ENCODE measurements at places on chromosomes 5 and 9.

- DNase-seq, result no peak
Measured at GRCh38 chr5:4553130-4553529, 587.0 kb upstream of the ADAMTS16 start.

- DNase-seq, result peak; percentile 22
Measured at GRCh38 chr9:38048316-38048969, 20.6 kb downstream of the SHB start.

DNA sequence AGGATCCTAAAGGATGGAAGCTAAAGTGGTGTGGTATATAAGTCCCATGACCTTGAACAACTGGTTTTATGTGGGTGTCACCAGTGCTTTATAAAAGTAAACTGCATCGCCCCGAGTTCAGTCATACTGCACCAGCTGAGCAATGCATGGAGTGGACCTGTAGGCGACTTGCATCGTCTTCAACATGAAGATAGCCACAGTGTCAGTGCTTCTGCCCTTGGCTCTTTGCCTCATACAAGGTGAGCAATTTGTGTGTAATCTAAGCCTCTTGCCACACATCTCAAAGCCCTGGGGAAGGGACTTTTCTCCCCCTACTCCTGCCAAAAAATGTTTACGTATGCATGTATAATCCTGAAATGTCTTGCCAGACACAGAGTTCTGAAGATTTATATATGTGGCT is at the start of gene SPINK5:
Gene SPINK5 (plus strand): TSS at position 120 of the 400 bp plus-strand sequence. CDS start 65 bp downstream, at position 185.
- DNase-seq, result no peak

GRCh38 chr5:76180814-76181805 is 97.9 kb downstream of the SV2C start:
- peak; percentile 48 for DNase-seq

DNA sequence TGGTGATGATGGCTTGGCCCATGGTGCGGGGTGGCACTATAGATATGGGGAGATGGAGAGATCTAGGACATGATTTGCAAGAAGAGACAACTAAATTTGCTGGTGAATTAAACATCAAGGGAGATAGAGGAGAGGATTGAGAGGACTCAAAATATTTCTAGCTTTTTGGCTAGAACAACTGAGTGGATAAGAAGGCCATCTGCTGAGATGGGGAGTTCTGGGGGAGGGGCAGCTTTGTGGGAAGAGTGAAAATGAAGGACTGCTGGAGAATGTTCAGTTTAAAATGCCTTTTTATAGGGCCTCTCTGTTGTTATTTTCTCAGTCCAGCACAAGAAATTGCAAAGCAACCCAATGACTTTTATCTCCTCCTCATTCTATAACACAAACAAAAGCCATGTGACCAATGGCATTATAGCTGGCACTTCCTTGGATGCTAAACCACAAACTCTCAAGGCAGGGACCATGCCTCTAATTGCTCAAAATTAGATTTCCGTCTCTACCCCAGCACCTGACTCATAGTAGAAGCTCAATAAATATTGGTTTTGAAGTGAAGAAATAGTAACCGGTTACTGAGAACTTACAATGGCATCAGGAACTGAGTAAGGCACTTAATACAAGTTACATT is 29.8 kb downstream of the JAKMIP2 start:
- DNase-seq, result no peak

GRCh38 chr5:155619688-155620087 is 606.1 kb downstream of the KIF4B start:
- DNase-seq, result no peak

DNA sequence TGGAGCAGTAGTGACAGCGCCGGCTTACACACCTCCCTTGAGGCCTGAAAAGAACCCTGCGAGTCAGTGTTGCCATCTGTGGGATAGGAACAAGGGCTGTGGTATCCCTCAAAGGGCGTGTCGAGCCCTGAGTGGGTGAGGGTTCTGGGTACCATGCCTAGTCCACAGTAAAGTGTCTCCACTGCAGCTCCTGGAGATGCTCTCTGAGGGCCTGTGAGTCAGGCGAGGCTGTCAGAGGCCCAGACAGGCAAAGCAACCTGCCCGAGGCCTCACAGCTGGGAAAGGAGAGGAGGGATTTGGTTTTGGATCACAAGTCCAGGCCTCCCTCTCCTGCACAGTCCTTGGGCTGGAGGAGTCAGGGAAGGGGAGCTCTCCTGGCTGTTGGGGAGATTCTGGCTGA is 6.1 kb downstream of the PRRX2 start:
- no peak for DNase-seq

GRCh38 chr5:80193401-80193800 is 62.4 kb downstream of the SERINC5 start:
- DNase-seq, result no peak

DNA sequence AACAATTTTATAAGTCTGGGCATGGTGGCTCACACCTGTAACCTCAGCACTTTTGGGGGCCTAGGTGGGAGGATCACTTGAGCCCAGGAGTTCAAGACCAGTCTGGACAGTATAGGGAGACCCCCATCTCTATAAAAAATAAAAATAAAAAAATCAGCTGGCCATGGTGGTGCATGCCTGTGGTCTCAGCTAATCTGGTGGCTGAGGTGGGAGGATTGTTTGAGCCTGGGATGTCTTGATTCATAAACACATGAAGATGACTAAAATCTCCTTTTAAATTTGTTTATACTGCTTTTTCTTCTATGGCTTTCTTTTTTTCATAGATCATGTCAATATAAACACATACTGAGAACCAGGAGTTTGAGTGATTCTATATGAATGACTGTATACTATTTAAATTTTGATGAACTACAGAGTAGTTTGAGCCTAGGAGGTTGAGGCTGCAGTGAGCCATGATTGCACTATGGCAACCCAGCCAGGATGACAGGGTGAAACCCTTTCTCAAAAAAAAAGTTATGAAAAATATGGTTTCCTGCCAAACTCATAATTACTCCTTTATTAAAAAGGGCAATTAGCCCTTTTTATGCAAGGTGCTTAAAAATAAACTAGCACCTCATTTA is 14.2 kb downstream of the RIC1 start:
- DNase-seq, result no peak

- no peak for DNase-seq
Measured at GRCh38 chr9:110284211-110284844, 28.0 kb upstream of the TXN start.

DNA sequence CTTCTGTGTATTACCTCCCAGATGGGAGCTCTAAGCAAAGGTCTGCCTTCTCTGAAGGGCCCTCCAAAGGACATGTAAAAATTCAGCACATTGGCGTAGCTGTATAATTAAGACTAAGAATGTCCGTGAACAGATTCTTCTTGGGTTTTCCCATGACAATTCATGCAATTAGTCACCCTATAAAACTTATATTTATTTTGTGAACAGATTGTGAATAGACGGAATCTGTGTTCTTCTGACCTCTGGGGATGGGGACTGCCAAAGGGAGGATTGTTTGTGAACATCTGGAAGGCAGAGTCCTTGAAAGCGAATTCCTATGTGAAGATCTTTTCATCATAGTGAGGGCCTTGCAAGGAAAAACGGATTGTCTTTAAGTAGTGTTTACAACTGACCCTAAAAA is 111.3 kb downstream of the EGFLAM start:
- no peak for DNase-seq

GRCh38 chr9:97397220-97397619 is 14.7 kb upstream of the TDRD7 start:
- peak; percentile 5 for DNase-seq

DNA sequence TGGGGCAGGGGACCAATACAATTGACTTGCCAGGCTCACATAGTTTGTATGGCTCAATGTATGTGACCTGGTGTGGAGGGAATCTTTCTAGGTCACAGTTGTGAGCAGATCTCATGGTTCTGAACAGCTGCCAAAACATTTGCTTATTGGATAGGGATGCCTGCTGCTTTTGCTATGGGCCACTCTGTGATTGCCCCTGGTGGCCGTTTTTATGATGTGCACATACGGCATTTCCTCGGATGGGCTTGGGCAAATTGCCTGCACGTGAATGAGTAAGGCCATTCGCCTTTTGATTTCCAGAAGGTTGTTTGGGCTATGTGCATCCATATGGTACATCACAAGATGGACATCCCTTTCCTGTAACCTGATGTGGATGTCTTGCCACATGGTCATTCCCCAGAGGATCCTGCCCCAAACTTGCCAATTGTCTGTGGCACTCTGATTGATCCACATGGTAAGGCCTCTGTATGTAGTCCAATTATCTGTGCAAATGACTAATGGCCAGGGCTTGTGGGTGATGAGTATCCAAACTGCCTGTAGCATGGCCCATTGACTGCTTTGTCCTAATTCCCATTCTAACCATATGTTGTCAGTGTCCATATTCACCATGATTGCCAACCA is 10.7 kb upstream of the SLC22A4 start:
- peak; percentile 63 for DNase-seq

- DNase-seq, result no peak
Measured at GRCh38 chr9:134981829-134982228, 64.1 kb upstream of the FCN1 start.

DNA sequence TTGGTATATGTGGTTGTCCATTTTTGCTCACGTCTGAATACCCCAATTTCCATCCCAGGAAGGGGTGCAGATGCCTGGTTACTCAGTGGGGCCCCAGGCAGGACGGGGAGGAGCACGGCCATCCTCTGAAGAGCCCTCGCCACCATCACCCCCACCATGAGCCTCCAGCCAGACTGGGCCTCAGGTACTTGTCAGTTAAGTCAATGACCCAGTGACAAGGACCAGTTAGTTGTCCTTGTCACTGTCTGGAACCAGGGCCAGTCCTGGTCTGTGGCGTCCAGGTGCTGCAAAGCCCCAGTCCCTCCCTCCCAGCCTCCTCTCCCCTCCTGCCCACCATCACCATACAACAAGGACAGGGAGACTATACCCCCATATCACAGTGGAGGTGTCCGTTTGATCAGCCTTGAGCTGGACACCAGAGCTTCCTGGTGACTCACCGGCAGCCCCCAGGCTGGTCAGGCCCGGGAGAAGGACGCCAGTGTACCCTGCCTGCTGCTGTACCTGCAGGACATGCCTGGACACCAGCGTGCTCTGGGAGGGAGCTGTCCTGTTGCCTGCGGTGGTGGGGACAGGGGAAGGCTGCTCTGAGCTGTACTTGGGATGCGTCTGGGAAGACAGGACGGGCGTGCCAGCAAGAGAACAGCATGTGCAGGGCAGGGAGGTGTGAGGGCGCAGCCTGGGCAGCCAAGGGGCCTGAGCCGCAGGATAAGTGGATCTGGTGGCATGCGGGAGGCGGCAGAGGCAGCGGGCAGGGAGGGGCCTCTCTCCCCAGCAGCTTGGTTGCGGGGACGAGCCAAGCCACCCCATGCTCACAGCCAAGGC is 32.6 kb upstream of the TTLL11 start:
- DNase-seq, result peak; percentile 72

DNA sequence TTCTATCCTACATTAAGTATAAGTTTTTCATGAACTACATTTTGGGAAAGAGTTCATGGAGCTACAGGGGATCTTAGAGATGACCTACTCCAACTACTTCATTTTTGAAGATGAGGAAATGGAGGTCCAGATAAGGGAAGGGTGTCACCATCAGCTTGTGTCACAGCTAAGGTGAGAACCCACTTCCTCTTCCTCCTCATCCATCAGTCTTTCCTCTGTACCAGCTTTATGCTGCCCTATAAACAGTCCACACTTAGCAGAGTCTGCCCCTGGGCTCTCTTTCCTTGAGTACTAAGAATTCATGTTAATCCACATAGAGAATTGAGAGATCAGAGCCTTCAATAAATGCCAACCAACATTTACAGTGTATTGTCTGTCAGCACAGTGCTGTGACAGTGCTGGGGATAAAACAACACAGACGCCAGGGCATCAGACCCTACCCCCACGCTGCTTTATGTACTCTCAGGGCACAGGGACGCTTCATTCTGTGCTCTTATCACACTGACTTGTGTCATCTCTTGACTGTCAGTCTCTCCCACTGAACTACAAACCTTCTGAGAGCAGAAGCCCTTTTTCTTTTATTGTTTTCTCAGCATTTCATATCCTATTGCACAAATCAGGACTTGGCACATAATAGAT is 22.1 kb downstream of the ADRB2 start:
- DNase-seq, result no peak

- DNase-seq, result no peak
Measured at GRCh38 chr5:61991430-61991829, 314.6 kb upstream of the KIF2A start.

- DNase-seq, result no peak
Measured at GRCh38 chr5:150616506-150616905, 24.0 kb upstream of the SYNPO start.

DNA sequence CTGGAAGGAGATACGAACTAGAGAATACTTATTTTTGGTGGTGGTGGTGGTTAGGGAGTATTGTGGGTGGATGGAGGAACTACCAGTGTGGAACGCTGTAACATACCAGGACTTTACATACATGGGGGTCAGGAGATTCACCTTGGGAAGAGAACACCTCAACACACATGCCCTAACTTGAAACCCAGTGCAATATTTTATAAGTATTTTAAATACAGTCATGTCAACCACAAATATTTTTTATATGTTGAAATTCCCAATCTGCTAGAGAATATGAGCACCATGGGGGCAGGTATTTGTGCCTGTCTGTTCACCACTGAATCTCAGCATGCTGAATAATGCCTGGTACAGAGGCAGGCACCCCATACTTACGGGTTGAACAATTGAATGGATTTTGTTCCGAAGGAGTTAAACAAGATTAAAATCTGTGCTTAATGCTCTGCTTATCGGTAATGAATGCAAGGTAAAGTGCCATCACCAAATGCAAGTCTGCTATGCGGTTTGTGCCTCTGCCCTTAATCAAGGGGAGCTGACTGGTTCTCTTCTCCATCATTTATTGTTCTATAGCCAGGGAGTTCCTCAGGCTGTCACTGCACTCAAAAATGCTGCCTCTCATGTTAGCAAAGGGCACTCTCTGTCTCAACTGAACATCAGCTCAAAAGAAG is 65.3 kb downstream of the RASEF start:
- DNase-seq, result no peak

- no peak for DNase-seq
Measured at GRCh38 chr9:19117039-19117716, 10.1 kb downstream of the PLIN2 start.

- no peak for DNase-seq
Measured at GRCh38 chr9:37531699-37532098, 44.5 kb downstream of the FBXO10 start.

DNA sequence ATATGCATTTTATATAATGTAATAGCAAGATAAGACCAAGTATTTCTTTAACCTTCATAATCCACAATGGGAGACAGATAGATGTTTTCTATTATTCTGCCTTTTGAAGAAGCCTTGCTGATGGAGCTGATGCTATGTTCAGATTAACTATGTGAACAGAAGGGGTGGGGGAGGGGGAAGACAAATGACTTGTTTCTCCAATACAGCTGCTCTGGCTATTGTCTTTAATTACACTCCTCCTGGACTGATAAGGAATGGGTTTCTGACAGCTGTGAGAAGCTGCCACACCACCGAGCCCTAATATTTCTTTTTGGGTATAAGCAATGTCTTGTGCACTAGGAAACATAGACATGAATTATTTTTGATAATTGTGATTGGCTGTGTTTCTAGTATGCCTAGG is 62.0 kb downstream of the CAVIN4 start:
- no peak for DNase-seq
